ENCODE measurements at places on chromosomes 3 and 15.

GRCh38 chr3:39193391-39193790, 996 bp upstream of the XIRP1 start:
- no peak for DNase-seq

DNA sequence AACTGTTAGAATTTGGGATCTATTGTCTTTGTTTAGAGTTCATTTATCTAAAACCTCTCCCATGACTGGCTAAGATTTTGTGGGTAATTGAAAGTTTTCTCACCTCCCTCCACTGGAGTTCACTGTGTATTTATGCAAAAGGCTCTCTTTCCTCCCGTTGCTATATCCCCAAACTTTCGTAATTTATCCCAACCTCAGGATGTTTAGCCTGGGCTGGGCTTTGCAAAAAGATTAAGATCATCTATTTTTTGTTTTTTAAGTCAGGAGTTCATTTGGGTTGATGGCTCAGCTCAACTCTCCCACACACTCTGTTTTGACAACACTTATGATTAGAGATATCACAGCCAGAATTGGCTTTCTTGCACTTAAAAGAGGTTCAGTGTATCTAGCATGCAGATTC, 27.0 kb downstream of the SUCNR1 start:
- no peak for DNase-seq

- no peak for DNase-seq
Measured at GRCh38 chr3:160676547-160677303, at the start of gene ARL14. Gene ARL14 (plus strand): TSS chr3:160677160. CDS start chr3:160677347, 187 bp downstream.

DNA sequence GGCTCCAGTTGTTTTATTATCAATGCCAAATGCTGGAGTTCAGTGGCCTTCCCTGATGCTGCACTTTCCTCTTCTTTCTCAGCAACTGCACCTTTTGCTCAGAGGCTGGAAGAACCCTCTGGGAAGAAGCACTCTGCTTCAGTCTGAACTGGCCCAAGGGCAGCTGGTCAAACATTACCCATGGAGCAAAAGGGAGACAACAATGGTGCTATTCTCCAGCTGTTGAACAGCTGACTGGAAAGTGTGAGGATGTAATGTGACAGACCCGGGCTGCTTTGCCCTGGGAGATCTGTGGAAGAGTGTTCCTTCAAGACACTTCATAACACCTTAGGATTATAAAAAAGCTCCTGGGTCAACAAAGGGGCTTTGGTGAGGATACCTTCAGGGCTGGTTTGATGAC, 84.9 kb downstream of the EPHB1 start:
- DNase-seq: peak; percentile 47

GRCh38 chr3:109072194-109072593, 45.7 kb downstream of the MORC1 start:
- no peak for DNase-seq

- DNase-seq: no peak
Measured at GRCh38 chr15:29636921-29637320, 185.3 kb downstream of the TJP1 start.

GRCh38 chr15:39079296-39079847, 501.5 kb upstream of the THBS1 start:
- no peak for DNase-seq

DNA sequence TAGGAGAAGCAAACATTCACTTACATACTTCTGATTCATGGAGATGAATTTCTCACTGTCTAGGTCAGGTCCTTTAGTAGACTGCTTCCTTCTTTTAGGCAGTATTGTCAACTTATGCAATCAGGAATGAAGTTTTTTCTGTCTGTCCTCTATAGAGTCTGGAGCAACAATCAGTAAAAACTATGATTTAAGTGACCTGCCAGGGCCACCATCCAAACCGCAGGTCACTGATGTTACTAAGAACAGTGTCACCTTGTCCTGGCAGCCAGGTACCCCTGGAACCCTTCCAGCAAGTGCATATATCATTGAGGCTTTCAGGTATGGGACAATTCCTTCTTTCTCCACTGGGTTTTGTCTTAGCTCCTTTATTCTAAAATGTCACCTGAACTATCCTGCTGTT, 523.1 kb downstream of the ROBO2 start:
- DNase-seq: no peak

DNA sequence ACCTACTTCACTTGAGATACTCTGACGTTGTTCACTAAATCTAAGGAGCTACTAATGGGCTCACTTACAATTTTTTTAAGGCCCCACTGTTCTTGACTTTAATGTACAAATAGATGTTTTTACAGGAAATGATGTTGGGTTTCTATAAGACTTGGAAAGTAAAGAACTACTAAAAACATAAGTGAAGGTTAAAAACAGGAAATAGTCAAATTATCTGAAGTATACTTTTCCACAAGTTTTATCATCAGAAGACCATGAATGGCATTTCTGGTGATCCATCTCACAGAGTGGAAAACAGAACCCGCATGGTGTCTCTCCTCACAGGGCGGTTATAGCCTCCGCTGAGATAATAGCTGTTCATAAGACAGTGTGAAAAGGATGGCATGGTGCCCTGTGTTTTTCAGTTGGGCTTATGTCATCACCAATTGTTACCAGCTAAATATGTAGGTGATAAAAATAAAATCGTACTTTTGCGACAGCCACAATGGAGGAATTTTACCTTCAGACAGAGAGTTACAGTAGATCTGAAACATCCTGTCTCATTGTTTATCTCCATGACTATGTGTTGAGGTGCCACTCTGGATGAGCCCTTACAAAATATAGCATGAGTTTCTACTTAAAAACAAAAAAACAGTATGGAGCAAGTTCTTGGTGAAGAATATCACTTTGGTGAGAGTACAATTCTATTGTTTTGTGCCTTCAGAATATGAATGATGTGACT, 462.4 kb downstream of the RAP2B start:
- no peak for DNase-seq

DNA sequence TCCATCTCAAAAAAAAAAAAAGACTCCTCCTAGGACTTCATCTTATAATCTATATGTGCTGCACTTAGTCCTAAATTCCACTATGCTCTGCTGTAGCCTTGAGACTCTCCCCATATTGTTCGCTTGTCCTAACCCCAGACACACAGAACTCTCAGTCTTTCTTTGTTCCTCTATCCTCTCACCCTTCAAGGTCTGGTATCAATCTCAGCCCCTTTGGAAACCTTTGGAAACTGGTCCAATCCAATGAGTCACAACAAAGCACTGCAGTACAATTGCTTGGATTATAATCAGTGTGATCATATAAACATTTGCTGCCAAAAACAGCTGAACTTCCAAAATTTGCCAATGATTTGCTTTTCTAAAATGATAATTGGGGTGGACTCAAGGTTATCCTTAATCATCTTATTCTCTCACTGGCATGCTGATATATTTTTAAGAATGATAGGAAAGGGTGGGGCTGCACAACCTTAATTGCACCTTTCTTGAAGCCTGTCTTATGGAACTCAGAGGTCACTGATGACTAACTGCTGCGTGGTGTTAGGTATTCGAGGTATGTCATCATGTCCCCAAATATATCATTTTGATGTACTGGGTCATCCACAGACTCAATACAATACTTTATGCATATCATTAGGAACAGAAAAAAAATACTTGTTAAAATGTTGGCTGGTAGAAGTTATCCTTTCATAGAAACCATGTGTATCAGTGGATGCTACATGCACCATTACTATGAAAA, 756.7 kb downstream of the NR2F2 start:
- DNase-seq: no peak

Data from kidney (tissue), 22 donors.